ENCODE measurements at places on chromosomes 2 and 18. TPM values are rescaled to one million over a fixed set of nuclear protein-coding genes. Genes with fewer than 3 reads are reported as not detected.

DNA sequence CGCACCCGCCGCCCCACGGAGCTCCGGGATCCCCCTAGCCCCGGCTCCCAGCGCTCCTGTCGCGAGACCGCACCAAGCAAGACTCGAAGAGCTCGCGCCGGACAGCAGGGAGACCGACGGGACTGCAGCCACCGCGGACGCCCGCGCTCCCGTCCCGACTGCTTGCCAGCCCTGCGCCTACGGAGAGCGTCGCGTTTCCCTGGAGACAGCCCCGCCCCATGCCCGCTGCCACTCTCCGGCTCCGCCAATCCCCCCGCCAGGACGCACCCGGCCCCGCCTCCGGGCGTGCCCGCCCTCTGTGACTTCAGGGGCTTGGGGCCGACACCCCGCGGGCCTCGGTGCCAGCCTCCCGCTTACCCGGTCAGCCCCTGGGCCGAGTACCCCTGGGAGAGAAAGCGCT is at the start of gene ANKMY1:
Gene ANKMY1, minus strand, starts transcription at position 181 of the 400 bp plus-strand sequence. CDS start 653 bp downstream, outside the sequence.
- peak; percentile 85 for DNase-seq

DNA sequence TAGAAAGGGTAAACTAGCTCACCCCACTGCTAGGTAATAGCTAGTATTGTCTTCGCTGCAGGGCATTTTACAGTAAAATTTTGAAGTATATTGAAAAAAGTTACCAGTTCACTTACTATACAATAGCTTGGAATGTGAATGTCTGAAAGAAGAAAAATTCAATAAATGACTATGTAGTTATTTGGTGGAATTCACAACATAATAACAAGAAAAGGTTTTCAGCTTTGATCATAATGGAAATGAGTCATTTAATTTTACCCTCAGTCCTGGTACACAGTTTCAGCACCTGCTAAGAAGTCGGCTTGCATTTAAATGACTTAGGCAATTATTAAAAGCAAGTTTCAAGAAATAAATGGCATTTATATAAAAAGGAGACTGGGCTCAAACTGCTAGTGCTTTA is 90.4 kb downstream of the NUP35 start:
- no peak for DNase-seq

DNA sequence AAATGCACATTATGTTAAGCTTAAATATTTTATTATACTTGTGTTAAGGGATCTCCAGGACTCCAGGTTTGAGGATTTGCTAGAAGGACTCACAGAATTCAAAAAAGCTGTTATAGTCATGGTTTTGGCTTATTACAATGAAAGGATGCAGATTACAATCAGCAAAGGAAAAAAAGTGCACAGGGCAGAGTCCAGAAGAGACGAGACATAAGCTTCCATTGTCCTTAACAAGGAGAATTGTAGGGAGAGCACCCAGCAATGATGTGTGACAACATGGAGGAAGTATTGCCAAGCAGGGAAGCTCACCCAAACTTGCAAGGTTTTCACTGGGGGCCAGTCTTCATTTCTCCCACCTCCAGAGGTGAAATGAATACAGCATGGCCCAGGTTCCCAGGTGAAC is 12.8 kb upstream of the MYO5B start:
- DNase-seq = no peak

DNA sequence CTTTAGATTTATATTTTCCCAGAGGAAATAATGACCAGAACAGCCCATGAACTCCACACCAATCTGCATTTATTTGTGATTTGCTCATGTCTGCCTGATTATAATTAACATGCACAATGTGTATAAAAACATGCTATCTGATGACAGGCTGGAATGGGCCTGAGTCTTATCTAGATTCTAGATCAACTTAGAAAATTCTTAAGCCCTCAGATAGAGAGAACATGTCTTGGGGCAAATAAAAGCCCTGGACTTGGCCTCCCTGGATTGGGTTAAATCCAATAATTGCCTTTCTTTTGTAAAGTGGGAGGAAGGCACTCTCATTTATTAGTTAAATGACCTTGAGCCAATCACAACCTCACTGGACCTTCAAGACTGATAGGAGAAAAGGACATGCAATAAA is 61.8 kb downstream of the EVA1A start:
- DNase-seq = no peak

GRCh38 chr2:112150447-112150846 is 12.3 kb downstream of the FBLN7 start:
- DNase-seq = no peak

GRCh38 chr18:76538846-76539245 is 43.8 kb upstream of the ZNF516 start:
- no peak for DNase-seq

GRCh38 chr18:45916302-45916701 is 50.8 kb downstream of the EPG5 start:
- DNase-seq = peak; percentile 27

CLEC4F gene
- not detected for total RNA-seq

GRCh38 chr2:35082072-35082471 is 1273.5 kb upstream of the CRIM1 start:
- DNase-seq = no peak

- no peak for DNase-seq
These were observed 137.2 kb upstream of the GPC1 start for GRCh38 chr2:240298117-240298790.

- DNase-seq = no peak
These were observed 113.9 kb upstream of the TFCP2L1 start for GRCh38 chr2:121398853-121399252.

DNA sequence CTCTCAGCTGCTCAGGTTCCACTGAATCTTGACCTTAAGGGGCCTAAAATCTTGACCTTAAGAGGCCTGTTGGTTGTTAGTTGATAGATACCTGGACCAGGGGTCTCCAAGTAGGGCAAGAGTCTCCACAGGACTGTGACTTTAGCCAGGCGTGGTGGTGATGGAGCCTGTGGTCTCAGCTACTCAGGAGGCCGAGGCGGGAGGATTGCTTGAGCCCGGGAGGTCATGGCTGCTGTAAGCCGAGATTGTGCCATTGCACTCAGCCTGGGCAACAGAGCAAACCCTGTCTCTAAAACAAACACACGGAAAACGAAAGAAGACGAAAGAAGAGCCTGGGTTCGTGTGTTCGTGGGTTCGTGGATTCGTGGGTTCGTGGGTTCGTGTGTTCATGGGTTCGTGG is 120.2 kb upstream of the CTDP1 start:
- DNase-seq = no peak

CIB4 gene
- not detected for total RNA-seq

GRCh38 chr2:208798698-208799097 is 392.1 kb downstream of the PTH2R start:
- DNase-seq = no peak

DNA sequence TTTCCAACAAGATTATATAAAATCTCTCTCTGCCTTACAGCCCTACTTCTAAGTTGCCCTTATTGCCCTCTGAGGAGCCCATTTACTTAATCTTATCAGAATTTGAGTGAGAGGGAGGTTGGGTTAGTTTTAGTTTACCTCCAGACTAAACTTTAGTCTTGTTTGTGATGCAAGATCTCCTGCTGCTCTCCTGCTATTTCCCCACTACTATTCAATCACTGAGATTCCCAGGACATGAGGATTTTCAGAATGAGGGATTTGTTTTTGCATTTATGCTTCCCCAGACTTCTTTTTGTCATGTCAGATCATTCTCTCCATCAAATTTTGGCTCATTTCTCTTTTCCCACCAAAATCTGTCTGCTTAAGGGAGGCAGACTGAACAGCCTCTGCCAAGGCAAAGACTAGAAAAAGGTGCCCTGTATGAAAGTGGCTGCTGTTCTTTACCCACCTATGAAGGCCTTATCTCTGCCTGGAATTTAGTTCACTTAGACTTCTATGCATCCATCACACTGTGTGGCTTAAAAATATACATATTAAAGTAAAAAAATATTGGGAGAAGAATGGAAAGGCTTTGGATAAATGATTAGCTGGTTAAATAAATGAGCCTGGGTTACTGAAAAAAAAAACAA is 401.3 kb downstream of the PID1 start:
- DNase-seq = no peak

GRCh38 chr2:185284696-185285095 is 453.9 kb upstream of the FSIP2 start:
- DNase-seq = no peak

- DNase-seq = no peak
These were observed 427.7 kb upstream of the LYPD1 start for GRCh38 chr2:133097666-133098065.

DNA sequence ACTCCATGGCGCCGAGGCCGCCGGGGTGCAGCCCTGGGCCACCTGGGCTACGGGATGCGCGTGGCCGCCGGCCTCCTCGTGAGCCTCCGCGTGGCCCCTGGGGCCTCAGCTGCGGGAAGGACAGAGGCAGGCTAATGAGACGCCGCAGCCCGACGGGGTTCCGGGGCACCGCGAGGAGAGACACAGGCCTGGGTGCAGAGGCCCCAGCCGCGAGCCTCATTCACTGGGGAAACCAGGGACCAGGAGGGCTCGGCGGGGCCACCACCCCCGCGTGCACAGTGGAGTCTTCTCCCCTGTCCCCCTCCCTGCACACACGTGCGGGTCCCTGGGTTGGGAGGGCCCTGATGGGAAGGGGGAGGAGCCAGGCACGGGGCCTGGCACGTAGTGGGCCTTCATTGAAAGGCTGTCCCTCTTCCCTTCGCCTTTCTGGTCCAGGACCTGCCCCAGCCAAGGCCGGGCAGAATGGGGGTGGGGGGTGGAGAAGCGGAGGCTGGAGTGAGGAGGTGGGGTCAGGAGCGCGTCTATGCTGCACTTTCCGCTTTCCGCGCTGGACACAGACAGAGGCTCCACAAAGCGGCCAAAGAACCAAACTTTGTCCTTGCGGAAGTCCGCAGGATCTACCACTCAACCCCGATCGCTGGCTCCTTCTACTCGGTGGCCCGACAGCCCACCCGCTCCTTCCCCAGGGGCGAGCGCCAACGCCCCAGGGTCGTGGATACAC is 9.1 kb downstream of the ALPP start:
- no peak for DNase-seq

- DNase-seq = no peak
These were observed 204.8 kb downstream of the RBM43 start for GRCh38 chr2:151056870-151057269.

DNA sequence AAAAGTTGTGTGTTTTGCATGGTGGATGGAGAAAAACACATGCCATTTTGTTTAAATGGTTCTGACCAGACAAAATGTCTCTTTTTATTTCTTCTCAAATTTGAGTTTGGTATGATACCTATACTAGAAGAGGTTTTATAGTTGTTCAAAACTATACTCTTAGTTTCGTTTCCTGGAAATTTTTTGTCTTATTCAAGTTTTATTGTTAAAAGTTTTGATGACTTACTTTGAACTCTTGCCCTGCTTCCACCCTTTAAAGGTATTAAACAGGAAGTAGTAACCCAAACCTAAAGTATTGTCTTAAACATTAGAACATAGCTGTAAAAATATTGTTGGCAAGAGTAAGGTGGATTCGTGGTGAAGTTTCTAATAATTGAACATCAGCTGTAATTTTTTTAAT is 98.2 kb downstream of the BABAM2 start:
- DNase-seq = no peak

GRCh38 chr2:182355815-182356214 is 71.0 kb downstream of the PDE1A start:
- no peak for DNase-seq

DNA sequence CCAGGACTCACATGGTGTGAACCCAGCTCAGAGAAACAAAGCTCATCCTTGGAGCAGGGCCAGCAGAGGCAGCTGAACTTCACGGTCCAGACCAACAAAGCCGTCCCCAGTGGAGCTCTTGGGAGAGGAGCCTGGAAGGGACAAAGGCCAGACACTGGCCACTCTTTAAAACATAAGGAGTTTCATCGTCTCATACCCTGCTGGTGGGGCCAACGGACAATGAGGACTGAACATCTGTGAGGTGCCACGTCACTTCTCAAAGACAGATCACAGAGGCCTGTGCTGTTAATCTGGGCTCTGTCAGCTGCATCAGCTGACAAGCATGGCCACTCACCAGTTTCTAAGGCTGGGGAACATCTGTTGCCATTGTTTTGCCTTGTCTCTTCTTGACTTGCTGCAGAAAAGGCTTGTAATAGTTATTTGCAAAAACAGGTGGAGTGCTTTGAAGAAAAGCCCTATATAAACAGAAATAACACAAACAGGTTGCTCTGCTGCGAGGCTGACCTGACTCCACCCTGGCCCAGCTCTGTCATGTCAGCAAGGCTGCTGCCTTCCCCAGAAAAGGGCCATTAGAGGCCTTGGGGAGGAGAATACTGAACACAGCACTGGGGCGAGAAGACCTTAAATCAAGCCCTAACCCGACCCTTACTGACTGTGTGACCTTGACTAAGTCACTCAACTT is 68.1 kb upstream of the DAPL1 start:
- DNase-seq = no peak

- peak; percentile 10 for DNase-seq
These were observed 35.7 kb downstream of the KANSL3 start for GRCh38 chr2:96602330-96602823.

- no peak for DNase-seq
These were observed 24.0 kb downstream of the CMPK2 start for GRCh38 chr2:6841537-6842287.

MAP3K19 gene
- not detected for total RNA-seq

ERBB4 gene
- total RNA-seq = not detected

DNA sequence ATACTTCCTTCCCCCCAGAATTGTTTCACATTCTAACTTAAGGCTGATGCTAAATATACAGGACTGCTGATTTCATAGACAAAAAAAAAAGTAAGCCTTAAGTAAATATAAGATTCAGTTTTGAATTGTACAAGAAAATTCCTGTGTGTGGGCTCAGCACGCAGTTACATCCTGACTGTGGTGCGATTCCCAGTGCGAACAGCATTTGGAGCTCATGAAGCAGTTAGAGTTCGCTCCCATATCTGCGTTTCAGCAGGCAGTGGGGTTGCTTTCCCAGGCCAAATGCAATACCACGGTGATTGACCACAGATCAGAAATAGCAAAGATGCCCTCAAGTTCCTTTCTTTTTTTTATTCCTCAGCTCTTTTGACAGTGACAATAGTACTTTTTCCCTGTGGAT is 75.6 kb downstream of the SATB2 start:
- no peak for DNase-seq

- no peak for DNase-seq
These were observed 82.0 kb upstream of the PPM1B start for GRCh38 chr2:44086629-44087028.

DNA sequence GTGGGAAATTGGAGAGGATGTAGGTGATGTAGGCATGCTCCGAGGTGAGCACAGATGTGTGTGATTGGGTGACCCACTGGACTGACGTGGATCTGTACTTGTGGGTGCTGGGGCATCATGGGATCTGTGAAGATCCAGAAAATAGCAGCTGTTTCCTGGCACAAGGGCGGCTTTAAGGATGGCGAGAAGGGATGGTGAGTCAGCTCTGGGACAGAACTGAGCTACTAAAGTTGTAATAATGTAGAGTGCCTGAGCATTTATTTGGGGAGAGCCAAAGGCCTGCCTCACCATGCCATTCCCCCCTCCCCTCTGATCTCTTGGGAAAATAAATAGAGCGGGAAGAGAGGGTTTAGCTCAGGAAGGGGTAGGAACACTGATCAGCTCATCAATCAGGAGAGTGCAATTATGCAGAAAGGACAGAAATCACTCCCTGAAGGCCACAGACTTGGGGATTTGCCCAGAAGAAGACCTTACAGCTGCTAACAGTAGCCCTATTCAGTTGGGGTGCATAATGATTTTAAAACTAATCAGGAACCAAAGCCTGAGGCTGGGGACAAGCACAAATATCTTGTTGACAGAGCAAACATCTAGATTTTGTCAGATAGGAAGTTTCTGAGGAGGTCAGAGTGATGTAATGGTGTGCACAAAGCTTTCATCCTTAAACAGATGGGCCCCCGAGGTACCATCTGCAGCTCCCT is 30.3 kb downstream of the TANC1 start:
- no peak for DNase-seq

Measured in activated CD8-positive, alpha-beta T cell treated with anti-CD3 and anti-CD28 coated beads for 36 hours (primary cell).